ENCODE measurements at places on chromosomes 6 and 20.

- DNase-seq: no peak
These were observed 160.1 kb downstream of the DTNBP1 start for GRCh38 chr6:15502446-15503345.

- no peak for DNase-seq
These were observed 166.4 kb upstream of the UST start for GRCh38 chr6:148580442-148580841.

DNA sequence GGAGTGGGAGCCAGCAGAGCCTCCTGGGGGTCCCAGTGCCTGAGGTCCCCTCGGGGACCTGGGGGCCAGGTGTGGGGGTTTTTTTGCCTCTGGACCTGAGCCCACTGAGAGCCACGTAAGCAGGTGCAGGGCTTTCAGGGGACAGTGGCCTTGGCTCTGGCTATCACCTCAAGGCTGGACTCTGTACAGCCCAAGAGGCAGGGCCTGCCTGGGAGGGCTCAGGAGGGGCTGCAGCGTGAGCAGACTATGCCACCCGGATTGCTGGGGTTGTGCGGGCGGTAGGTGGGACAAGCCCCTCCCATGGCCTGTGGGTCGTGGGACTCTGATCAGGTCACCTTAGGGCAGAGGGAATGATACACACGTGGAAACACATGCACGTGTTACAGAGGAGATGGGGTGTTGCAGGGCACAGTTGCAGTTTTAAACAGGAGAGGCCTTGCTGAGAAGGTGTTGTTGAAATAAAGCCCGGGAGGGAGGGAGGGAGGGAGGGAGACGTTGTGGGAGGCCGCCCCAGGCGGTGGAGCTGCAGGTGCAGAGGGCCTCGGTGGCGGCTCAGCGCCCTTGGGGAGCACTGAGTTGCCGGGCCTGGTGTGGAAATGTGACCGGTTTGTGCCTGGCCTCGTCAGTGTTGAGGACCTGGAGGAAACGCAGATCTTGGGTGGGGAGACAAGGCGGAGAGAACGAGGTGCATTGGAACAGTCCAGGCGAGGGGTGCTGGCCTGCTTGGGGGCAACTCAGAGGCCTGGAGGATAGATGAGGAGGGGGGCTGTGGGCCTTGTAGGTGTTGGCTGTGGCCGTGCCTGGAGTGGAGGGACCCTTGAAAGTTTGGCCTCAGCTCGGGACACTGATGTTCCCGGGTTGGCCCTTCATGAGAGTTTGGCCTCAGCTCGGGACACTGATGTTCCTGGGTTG, 2.3 kb downstream of the TCEA2 start:
- no peak for DNase-seq

DNA sequence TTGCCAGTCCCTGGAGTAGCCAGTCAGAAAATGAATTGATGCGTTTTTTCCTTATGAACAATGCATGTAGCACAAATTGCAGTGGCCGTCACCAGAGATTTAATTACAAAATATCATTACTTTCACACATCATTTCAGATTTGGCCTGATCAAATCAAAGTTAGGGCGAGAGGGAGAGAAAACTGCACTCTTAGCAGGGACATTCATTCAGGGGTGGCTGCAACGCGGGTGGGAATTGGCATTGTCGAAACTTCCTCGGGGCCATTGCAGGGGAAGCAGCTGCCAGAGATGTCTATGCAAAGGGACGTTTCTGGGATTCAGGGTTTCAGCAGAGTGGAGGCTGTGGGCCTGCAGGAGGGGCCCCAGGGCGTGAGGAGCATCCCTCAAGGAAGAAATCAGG, 76.5 kb upstream of the TOP1 start:
- no peak for DNase-seq

- DNase-seq: no peak
These were observed 11.2 kb upstream of the TTK start for GRCh38 chr6:79993012-79993910.

DNA sequence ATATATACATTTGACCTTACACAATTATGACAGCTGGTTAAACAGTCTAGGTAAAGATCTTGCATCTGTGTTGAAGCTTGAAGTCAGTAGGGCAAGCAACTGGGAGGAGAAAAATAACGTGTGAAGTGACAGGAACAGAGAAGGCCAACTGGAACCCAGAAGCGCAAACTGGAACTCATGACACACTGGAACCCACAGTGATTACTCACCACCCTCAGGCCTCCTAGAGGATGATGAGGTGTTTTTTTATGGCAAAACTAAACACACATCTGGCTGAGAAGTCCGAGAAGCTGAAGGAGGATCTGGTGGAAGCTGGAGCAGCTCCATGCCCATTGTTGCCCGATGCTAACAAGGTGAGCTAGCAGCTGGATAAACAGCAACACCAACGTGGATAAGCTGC, 108.1 kb downstream of the TMEM200A start:
- DNase-seq: no peak

GRCh38 chr20:33753763-33754162, 22.0 kb downstream of the ZNF341 start:
- no peak for DNase-seq

DNA sequence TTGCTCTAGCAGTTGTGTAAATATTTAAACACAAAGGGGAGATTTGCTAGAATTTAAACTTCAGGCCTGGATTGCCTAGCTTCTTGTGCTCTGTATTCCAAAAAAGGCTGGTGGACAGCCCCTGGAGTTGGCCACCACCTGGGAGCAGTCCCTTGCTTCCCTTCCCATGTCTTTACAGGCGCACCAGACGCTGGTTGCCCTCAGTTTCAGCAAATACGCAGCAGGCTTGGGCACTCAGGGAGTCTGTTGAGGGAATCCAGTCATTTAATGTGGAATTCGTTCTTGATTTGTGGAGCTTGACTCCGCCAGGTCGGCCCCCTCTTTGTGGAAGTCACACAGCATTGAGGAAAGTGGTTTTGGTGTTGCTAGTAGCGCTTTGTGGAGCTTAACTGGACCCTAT, 156.8 kb downstream of the DTNBP1 start:
- no peak for DNase-seq

DNA sequence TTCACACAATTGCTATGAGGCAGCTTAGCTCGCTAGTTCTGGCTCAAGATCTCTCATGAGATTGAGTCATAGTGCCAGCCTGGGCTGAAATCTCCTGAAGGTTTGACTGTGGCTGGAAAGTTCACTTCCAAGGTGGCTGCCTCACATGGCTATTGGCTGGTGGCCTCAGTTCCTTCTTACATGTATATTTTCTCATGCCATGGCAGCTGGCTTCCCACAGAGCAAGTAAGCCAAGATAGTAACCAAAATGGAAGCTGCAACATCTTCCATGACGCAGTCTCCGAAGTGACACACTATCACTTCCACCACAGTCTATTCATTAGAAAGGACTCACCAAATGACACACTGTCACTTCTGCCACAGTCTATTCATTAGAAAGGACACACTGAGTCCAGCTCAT, 160.4 kb upstream of the PRDM1 start:
- no peak for DNase-seq

- no peak for DNase-seq
These were observed 197.3 kb upstream of the MARCKS start for GRCh38 chr6:113659762-113660404.

- no peak for DNase-seq
These were observed 98.3 kb upstream of the GCM1 start for GRCh38 chr6:53246924-53247323.

DNA sequence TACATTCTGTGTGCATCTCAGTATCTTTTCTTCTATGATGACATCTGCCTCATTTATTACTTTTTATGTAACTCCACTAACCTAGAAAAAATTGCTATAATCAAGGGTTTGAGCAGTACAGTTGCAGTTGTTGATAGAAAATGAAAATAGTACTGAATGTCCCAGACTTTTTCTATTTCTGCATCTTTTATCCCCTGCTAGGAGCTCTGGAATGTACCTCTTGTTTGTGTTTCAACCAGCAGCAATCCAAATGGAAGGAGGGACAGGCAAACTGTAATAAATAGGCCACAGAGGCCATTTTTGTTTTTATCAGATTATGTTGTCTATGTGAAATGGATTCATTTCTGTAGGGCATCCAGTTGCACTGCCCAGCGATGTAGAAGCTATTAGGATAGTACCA, 536.9 kb downstream of the KIF16B start:
- no peak for DNase-seq

DNA sequence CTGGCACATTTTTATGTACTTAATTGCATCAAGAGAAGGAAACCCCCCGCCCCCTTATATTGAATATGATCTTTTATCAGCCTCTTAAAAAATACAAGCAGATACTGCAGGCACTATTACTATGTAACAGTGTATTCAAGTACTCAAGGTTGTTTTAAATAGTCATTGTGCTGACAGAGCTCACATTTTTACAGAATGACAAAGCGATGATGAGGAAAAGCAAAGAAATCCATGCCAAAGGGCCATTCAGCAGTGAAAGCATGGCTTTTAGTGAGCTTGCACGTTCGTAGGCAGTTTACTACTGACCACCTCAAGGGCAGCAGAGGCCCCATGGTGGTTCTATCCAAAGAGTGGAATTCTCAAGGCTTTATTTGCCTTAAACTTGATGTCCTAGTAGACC, 146.8 kb downstream of the RPS12 start:
- DNase-seq: no peak

DNA sequence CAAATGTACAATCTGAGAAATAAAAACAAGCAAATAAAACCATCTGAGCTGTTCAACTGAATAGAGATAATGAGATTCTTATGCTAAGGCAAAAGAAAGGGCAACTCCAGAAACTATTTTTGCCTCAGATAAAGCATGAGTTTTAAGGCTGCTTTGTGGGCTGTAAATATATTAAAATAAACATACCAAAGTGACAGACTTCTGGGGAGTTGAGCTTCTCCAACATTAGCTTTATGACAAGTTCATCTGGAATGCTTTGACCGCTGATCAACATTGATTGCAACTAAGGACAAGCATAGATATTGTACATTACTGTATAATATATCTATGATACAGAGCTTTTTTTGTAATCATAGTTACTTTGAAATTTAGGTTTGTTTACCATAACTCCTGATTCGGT, 19.3 kb downstream of the AK9 start:
- DNase-seq: no peak

DNA sequence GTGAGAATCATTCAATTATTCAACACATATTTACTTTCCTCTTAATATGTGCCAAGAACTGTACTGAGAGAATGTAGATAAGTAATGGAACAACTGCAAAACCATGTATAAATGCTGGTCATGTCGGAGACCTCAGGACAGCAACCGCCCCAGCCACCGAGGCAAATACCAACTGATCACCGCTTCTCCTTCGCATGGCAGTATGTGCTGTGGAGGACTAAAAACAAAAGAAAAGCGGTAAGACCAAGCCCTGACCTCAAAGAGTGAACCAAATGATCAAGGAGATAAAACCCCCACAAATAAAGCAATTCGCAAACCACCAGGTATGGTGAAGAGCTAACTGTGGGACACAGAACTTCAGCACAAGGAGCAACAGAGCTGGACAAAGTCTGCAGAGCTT, 104.3 kb downstream of the TRERF1 start:
- no peak for DNase-seq

DNA sequence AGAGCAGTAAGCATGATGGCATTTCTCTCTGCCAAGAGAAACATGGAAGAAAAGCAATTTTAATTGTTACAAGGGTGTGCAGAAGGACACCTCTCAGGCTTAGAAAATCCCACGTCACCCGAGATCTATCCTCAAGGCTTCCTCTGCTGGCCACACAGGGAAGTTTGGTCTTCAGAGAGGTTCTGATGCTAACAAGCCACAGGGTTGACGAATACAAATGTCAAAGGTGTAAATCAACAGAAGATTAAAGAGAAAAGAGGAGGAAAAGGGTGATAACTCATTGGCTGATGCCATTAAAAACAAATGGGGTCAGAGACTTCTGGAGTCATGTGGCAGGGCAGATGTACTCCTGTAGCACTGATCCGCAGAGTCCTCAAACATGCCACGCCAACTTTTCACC, 33.6 kb upstream of the SPDEF start:
- DNase-seq: no peak

Data from stimulated activated CD4-positive, alpha-beta T cell treated with anti-CD3 and anti-CD28 coated beads, Interleukin-2, amount 100 ng/mL, for 4 hours (primary cell).